ENCODE measurements at places on chromosomes 12 and 14. TPM values are rescaled to one million over a fixed set of nuclear protein-coding genes. Genes with fewer than 3 reads are reported as not detected.
A peak's percentile ranks its signal among the peaks of the same experiment; 100 is the strongest.

KRT74 gene
- not detected for total RNA-seq

DNA sequence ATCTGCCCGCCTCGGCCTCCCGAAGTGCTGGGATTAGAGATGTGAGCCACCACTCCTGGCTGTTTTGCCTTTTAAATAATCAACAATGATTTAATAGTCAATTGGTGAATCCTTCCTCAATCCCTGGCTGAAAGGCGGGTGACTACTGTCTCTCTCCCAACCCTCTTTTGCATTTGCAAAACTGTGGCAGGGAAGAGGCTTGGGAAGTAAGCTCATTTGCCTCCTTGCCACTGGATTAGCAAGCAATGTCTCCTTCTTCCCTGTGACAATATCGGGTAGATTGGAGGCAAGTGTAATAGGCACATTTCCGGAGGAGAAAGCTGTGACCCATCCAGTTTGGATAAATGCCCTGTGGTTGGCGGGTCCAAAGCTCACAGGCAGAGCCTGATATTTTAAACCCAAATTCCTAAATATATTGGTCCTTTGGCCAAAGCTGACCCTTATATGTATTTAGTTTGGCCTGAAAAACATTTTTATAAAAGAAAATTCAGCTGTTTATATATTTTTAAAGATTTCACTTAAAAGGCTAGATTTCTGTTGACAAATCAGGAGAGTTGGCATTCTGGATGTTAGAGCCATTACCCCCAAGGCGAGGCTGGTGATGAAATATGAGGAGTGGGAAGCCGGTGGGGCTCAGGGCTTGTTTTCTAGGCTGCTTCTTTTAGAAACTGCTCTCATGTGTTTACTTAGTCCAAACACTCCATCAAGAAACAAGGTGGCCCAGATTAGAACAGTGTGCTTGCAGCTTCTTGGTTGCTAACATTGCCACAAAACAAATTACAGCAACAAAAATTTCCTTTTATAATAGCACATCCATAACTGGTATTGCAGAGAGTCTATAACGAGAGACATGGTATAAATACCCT is 646.9 kb upstream of the TMEM132C start:
- DNase-seq: no peak
- no peaks in the 10 kb centered on the region for H3K27me3 ChIP-seq
- H3K36me3 ChIP-seq: no peaks in the 10 kb centered on the region
- no peaks in the 10 kb centered on the region for H3K4me1 ChIP-seq
- H3K27ac ChIP-seq: no peak overlapping the region

- H3K27ac ChIP-seq: no peak overlapping the region
- peaks cover 11% of the 10 kb centered on the region for H3K4me1 ChIP-seq
- H3K27me3 ChIP-seq: peaks cover 46% of the 10 kb centered on the region
- peak overlapping the region; percentile 51 for H3K4me3 ChIP-seq
Measured at GRCh38 chr14:30873308-30874119, 845 bp upstream of the COCH start.

DNA sequence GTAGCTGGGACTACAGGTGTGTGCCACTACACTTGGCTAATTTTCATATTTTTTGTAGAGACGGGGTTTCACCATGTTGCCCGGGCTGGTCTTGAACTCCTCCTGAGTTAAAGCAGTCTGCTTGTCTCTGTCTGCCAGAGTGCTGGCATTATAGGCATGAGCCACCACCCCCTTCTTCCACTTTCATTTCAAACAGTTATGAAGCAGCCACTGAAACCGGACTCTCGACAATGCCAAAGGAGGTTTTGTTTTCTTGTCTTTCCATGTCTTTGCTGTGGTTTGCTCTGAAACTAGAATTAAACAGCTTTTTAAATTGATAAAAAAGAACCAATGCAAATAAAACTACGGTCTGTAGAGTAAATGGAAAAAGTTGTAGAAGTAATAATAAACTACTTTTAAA is 30.4 kb downstream of the RAP1B start:
- H3K27ac ChIP-seq: peak overlapping the region; percentile 75
- H3K27me3 ChIP-seq: no peaks in the 10 kb centered on the region
- H3K36me3 ChIP-seq: peaks cover 22% of the 10 kb centered on the region
- peaks cover 84% of the 10 kb centered on the region for H3K4me1 ChIP-seq
- peak overlapping the region; percentile 46 for H3K4me3 ChIP-seq

- no peak overlapping the region for H3K27ac ChIP-seq
- no peak for DNase-seq
- peaks cover 3% of the 10 kb centered on the region for H3K4me1 ChIP-seq
- peaks cover 17% of the 10 kb centered on the region for H3K36me3 ChIP-seq
- H3K27me3 ChIP-seq: no peaks in the 10 kb centered on the region
Measured at GRCh38 chr12:59689776-59690175, 93.9 kb downstream of the SLC16A7 start.

DNA sequence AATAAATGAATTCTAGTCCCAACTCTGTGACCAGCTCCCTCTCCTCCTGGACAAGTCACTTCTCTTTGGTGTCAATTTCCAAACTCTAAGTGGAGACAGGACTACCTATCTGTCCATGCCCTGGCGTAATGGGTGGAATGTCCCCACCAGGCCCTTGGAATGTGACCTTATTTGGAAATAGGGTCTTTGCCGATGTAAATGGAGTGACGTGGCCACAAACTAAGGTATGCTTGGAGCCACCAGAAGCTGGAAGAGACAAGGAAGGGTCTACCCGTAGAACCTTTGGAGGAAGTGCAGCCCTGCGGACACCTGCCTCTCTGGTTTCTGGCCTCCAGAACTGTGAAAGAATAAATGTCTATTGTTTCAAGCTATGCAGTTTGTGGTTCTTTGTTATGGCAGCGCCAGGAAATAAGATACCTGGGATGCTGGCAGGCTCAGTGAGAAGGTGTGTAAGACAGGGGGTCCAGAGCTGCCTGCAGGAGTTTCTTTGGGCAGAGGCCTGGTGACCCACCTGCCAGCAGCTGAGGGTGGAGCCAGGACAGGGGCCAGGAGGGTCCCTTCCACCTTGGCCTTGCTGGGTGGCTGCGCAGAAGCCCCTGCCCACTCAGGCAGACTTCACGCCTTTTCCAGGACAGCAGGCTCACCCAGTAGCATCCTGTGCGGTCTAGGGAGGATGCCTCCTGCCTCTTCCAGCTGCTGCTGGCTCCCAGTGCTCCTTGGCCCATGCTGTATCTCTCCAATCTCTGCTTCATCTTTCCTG is 45.8 kb downstream of the ARL6IP4 start:
- no peaks in the 10 kb centered on the region for H3K27me3 ChIP-seq
- H3K27ac ChIP-seq: peak overlapping the region; percentile 68
- H3K36me3 ChIP-seq: no peaks in the 10 kb centered on the region

LDHB gene
- 918 TPM for total RNA-seq

PELI2 gene
- 3.8 TPM for total RNA-seq

DNA sequence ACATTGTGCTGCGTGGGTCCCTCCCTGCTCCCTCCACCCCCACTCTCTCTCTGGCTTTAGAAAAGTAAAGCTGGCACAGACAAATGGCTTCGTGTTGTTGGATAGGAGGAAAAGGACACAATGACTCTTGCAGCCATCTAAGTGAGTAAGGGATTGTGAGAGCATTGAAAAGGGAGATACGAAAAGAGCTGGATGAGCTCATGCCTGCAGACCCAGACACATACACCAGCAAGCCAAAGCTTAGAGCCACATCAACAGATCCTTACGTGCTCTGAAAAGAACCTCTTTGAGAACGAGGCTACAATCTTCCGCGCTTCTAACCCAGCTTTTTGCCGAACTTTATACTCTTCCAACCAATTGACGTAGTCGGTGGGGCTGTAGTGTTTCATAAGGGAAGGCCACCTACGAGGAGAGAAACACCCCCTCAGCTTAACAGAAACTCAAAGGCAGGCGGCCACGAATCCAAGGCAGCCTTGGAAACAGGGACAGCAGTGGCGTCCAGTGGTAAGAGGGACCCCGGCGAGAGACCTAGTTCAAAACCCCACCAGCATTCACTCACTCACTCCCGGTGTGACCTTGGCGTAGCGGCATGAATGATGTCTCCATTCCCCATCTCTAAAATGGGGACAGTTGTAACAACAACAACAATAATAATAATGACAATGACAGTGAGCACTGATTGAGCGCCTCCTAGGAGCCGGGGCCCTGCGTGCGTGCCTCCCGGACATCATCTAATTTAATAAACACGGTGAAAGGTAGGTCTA is 1.1 kb downstream of the FBXO21 start:
- H3K27me3 ChIP-seq: no peaks in the 10 kb centered on the region
- H3K4me3 ChIP-seq: peak overlapping the region; percentile 95
- H3K36me3 ChIP-seq: peaks cover 33% of the 10 kb centered on the region
- H3K4me1 ChIP-seq: peaks cover 30% of the 10 kb centered on the region
- no peak for DNase-seq
- peak overlapping the region; percentile 90 for H3K27ac ChIP-seq

DNA sequence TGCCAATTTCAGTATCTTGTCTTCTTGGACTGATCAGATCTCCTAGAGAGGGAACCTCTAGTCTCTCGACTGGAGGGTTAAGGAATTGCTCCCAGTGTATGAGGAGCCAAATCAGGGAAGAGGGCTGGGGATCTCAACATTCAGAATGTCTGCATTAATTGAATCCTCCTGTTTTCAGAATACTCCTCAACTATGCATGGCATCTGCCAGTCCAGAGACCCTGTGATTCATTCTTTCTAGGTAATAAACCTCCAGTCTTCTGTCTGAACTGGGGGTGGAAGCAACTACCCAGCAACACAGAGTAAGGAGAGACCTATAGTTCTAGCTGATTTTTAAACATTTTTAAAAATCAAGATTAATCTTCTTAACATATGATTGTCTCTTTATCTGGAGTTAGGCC is 92.7 kb downstream of the AKAP6 start:
- H3K27ac ChIP-seq: no peak overlapping the region
- H3K4me3 ChIP-seq: no peak overlapping the region
- no peaks in the 10 kb centered on the region for H3K36me3 ChIP-seq
- peaks cover 2% of the 10 kb centered on the region for H3K27me3 ChIP-seq

DNA sequence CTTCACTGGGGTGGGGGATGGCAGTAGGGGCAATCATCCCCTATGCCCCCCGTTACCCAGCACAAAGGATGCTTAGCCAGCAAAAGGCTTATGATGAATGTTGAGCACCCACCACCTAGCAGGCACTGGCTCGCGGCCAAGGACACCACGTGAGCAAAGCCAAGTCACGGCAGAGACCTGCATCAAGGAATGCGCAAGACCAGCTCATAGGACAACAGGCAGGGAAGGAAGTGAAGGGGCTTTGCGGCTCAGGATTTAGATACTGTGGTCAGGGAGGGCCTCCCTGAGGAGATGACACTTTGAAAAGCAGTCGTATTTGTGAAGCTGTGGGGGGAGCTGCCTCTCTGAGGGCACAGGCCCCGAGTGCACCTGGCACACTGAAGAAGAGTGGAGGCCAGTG is 32.8 kb downstream of the SH2B3 start:
- H3K4me3 ChIP-seq: no peak overlapping the region
- peak; percentile 72 for DNase-seq
- peaks cover 87% of the 10 kb centered on the region for H3K4me1 ChIP-seq
- H3K27me3 ChIP-seq: no peaks in the 10 kb centered on the region
- H3K36me3 ChIP-seq: peaks cover 23% of the 10 kb centered on the region
- H3K27ac ChIP-seq: peak overlapping the region; percentile 28

DNA sequence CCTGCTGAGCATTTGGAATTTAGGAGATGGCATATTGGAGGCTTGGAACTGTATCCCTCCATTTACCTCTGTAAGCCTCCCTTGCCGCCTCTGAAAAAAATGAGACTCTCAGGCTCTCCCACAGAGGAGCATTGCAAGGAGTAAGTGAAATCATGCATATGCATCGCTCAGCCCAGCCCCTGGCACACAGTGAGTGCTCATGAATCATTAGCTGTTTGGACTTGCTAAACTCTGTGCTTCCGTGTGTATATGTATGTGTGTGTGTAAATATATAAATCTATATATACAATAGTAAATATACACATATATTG is 17.1 kb upstream of the TBX3 start:
- no peak for DNase-seq
- H3K27me3 ChIP-seq: peaks cover 69% of the 10 kb centered on the region
- H3K27ac ChIP-seq: no peak overlapping the region
- H3K4me1 ChIP-seq: no peaks in the 10 kb centered on the region

CCDC175 gene
- not detected for total RNA-seq

DYNLL1 gene
- 166 TPM for total RNA-seq

A2M gene
- total RNA-seq: 0.16 TPM

GRCh38 chr14:76146976-76147375 is 4.7 kb upstream of the GPATCH2L start:
- H3K36me3 ChIP-seq: peaks cover 1% of the 10 kb centered on the region
- no peak overlapping the region for H3K4me3 ChIP-seq

DNA sequence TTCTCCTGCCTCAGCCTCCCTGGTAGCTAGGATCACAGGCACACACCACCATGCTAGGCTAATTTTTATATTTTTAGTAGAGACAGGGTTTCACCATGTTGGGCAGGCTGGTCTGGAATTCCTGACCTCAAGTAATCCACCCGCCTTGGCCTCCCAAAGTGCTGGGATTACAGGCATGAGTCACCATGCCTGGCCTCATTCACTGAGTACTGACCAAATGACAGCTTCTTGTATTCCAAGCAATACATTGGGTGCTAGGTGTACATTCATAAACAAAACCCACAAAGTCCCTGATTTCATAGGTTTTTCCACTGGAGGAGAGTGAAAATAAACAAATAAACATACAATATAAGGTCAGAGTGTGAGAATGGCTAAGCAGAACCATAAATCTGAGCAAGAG is 136.3 kb downstream of the HELB start:
- H3K36me3 ChIP-seq: no peaks in the 10 kb centered on the region
- no peaks in the 10 kb centered on the region for H3K27me3 ChIP-seq
- H3K4me1 ChIP-seq: no peaks in the 10 kb centered on the region
- no peak overlapping the region for H3K4me3 ChIP-seq

NPFF gene
- total RNA-seq: not detected

- no peak for DNase-seq
- H3K36me3 ChIP-seq: peaks cover 33% of the 10 kb centered on the region
- H3K4me1 ChIP-seq: peaks cover 50% of the 10 kb centered on the region
Measured at GRCh38 chr12:76531056-76531455, 28.5 kb downstream of the OSBPL8 start.

ACRBP gene
- total RNA-seq: 1.7 TPM

GRCh38 chr14:31947076-31947475 is 130.0 kb upstream of the ARHGAP5 start:
- no peaks in the 10 kb centered on the region for H3K36me3 ChIP-seq
- no peak overlapping the region for H3K27ac ChIP-seq
- no peak for DNase-seq
- peaks cover 5% of the 10 kb centered on the region for H3K27me3 ChIP-seq
- no peak overlapping the region for H3K4me3 ChIP-seq

GRCh38 chr14:66629499-66629898 is 121.6 kb downstream of the GPHN start:
- no peak for DNase-seq
- H3K27ac ChIP-seq: no peak overlapping the region
- no peaks in the 10 kb centered on the region for H3K27me3 ChIP-seq
- no peak overlapping the region for H3K4me3 ChIP-seq

DNA sequence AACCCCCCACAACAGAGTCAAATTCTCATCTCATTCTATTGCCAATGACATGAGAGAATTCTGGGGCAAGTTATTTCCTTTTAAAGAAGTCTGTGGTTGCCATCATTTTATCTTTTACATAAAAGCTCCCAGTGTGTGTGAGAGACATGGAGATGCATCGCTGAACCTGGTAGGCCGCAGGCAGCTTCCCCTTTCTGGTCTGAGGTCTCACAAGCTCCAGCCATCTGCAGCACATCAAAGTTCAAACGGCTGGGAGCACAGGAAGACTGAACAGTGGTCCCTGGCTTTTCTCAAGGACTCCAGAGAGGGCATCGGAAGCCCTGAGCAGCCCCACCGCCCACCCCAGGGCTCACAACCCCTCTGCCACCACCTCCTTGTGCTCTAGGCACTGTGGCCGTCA is 141.7 kb downstream of the RIMBP2 start:
- H3K36me3 ChIP-seq: no peaks in the 10 kb centered on the region
- H3K4me3 ChIP-seq: no peak overlapping the region
- no peak for DNase-seq
- H3K4me1 ChIP-seq: no peaks in the 10 kb centered on the region
- no peak overlapping the region for H3K27ac ChIP-seq
- no peaks in the 10 kb centered on the region for H3K27me3 ChIP-seq
